ENCODE measurements at places on chromosomes 3 and 15.

GRCh38 chr3:84100861-84101260 is 857.9 kb upstream of the CADM2 start:
- DNase-seq, result no peak

- DNase-seq, result no peak
Measured at GRCh38 chr3:143001034-143001368, 369 bp upstream of the U2SURP start.

DNA sequence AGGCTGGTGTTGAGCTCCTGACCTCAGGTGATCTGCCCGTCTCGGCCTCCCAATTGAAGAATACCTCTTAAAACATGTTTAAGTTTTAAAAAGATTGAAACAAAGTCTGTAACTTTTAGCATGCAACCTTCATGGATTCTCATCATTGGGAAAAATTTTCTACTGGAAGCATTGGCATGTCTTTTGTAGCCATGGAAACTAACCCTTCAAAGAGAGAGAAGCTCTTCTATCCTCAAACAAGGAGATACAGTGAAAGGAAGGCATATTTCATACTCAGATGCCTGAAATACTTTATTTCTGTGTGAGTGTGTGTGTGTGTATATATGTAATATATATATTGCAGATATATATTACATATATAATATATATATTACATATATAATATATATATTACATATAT is 154.9 kb downstream of the CHDH start:
- DNase-seq, result no peak

DNA sequence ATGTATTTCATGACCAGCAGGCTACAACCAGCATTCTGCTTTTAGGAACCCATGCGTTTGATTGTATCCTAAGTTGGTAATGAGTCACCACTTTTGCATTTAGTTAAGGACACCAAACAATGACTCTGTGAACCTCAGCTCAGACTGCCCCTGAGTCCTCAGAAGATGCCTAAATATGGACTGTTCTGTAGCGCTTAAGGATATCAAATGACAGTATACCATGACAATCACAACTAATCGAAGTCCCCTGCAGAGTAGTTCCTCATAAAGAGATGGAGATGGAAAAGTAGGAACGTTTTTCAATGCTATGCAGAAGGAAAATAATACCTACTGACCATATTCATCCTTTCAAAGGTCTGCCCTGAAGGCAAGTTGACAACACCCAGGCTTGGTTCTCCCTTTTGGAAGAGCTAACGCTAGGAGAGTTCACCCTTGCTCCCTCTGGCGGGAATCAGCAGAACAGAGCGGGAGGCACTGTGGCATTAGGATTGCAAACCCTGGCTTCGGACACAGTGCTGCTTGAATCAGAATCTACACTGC is 508.6 kb downstream of the FHIT start:
- no peak for DNase-seq

GRCh38 chr3:190269101-190269500 is 53.1 kb downstream of the CLDN1 start:
- no peak for DNase-seq

- no peak for DNase-seq
Measured at GRCh38 chr15:56653107-56653506, 80.2 kb downstream of the ZNF280D start.

- no peak for DNase-seq
Measured at GRCh38 chr3:161823910-161824309, 327.3 kb downstream of the OTOL1 start.

Measured in type B pancreatic cell (in vitro differentiated cells).